ENCODE measurements at places on chromosomes 6 and 20.
A peak's percentile ranks its signal among the peaks of the same experiment; 100 is the strongest.

DNA sequence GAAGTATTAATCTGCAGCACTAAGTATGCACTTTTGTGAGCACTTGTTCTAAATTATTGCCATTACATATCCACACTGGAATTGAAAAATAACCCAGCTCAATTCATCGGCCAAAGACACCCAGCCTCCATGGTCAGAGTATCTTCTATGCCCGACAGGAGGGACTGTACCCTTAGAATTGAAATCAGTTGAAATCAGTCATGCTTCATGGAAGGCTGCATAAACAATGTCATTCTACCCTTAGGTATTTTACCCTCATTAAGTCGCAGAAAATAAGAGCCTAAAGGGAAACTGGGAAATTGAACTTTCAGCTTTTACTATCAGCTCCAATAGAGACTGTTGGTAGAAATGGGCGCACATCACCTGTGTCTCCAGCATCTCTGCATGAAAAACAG lies 2.9 kb upstream of the RAMACL start:
- no peak for DNase-seq

GRCh38 chr20:44931911-44932310 lies 22.1 kb downstream of the PABPC1L start:
- no peak for DNase-seq

- DNase-seq, result peak; percentile 79
Observed at GRCh38 chr20:45987108-45987780, 15.2 kb upstream of the ZNF335 start.

DNA sequence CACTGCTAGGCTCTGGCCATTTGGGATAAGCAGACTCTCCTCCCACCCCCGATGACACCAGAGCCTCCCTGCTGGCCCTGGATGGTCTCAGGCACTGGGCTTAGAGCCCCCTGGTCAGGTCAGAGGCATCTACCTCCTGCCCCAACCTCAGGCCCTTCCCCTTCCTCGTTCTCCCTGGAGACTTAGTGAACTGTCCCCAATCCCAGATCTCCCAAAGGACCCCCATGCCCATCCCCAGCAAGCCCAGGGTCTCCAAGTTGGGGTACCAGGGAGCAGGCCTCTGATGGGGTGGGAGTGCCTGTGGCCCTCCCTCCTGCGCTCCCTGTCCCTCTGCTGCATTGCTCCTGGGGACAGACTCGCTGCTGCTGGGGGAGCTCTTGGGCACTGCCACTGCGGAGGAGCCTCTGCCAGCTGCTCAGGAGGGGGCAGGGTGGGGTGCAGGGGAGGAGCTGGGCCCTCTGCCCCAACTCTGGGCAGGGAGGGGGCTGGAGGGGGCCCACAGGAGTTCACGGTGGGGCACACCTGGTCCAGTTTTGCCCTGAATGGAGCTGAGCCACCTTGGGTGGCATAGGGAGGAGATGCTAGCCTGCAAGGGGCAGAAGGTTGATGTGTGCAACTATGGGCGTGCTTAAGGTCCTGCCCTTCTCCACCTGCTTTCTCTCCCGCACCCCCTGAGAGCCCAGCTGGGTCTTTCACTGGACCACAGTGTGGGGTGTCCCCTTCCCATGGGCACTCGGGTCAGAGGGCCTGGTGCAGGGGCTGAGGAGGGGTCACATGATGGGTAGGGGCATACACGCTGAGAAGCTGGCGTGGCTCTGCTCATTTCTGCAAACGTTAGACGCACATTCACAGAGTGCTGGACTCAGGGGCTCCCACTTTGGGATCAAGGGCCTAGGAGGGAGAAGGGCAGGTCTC lies 40.4 kb downstream of the SPDEF start:
- DNase-seq, result no peak

DNA sequence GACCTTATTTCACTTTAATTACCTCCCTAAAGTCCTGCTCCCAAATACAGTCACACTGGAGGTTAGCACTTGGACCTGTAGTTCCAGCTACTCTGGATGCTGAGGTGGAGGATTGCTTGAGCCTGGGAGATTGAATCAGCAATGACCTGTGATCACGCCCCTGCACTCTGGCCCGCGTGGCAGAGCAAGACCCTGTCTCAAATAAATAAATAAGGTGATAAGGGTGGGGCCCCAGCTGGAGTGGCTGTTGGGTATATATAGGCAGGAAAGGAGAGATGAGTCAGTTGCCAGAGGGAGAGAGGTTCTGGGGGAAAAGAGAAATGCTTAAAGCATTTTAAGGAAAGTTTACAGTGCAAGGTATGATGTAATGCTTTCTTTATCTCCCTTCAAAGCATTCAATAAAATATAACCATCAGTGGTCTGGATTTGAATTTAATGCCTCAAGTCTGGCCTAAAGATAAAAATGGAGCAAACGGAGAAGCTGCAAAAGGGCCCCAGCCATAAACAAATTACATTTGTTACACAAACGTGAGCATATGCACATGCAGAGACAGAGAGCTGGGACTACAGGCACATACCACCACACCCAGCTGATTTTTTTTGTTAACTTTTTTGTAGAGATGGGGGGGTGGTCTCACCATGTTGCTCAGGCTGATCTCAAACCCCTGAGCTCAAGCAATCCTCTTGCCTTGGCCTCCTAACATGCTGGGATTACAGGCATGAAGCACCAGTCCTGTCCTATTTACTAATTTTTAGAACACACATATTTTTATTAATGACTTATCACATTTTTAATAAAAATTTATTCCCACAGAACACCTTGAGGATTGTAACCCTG lies 6.1 kb upstream of the PM20D2 start:
- DNase-seq, result no peak

- DNase-seq, result no peak
Observed at GRCh38 chr6:43505718-43506117, 4.4 kb downstream of the LRRC73 start.

GRCh38 chr6:52135217-52135616 lies 47.8 kb upstream of the PKHD1 start:
- DNase-seq, result no peak

- peak; percentile 69 for DNase-seq
Observed at GRCh38 chr6:122068291-122068769, 331.1 kb upstream of the HSF2 start.

DNA sequence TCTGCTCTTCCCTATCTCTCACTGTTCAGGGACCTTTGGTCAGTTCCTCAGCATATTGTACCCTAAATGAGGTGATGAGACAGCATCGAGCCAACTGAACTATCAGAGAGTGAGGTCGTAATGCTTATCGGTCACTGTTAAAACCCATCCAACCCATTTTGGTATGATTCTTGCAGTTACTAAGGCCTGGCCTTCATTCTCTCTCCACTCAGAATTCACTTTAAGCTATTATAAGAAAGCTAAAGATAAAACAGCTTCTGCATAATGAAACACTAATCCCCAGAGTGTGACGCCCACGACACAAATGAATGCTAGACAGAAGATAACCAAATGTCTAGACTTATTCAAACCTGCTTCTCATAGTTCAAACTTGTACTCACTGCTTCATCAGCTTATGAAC lies 175.8 kb downstream of the GMPR start:
- no peak for DNase-seq

- DNase-seq, result no peak
Observed at GRCh38 chr20:62677678-62678077, 31.0 kb upstream of the NTSR1 start.

- no peak for DNase-seq
Observed at GRCh38 chr6:33717934-33718455, 6.5 kb upstream of the UQCC2 start.

DNA sequence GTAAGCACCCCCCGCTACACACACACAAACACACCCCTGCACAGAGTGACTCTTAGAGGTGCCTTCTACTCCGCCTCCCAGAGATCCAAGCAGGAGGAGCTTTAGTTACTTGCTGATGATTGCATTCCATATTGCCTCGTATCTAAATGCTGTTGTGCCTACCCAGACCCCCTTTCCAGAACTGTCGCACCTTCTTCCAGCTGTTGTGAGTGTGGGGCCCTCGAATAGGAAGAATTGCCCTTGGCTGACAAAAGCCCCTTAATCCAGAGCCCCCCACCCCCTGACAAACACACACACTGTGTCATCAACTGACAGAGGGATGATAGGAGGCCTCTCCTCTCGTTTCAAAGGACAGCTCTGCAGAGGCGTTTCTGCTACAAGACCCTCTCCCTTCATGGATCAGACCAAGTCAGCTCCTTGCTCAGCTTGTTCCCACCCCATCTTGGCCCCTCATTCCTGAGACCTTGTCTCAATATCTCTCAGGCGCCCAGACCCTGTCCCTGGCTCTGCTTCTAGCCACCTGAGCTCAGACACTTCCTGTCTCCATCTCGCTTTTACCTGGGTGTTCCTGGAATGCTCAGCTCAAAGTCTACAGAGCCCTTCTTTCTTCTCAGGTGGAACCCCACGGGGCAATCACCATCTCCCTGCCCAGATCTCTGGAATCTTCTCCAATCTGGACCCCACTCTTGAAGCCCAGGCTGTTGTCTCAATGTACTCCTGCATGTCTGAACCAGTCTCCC lies 4.0 kb upstream of the VSX1 start:
- DNase-seq, result no peak

GRCh38 chr6:39901670-39902069 lies 32.6 kb downstream of the MOCS1 start:
- DNase-seq, result no peak

- no peak for DNase-seq
Observed at GRCh38 chr6:40672087-40672486, 84.9 kb upstream of the LRFN2 start.

- no peak for DNase-seq
Observed at GRCh38 chr6:1608222-1609040, 1.3 kb upstream of the FOXC1 start.

DNA sequence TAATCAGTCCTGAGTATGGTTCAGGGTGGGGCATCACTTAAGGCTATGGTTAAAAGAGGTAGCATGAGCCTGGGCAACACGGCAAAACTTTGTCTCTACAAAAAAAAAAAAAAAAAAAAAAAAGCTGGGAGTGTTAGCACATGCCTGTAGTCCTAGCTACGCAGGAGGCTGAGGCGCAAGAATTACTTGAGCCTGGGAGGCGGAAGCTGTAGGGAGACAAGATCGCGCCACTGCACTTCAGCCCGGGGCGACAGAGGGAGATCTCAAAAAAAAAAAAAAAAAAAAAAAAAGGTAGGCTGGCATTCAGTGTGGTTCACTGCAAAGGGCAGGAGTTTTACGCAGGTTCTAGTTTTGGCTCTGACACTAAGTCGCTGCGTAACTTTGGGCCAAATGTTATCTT lies 15.1 kb downstream of the ELOVL2 start:
- DNase-seq, result no peak

GRCh38 chr20:6993011-6993410 lies 225.5 kb downstream of the BMP2 start:
- no peak for DNase-seq

DNA sequence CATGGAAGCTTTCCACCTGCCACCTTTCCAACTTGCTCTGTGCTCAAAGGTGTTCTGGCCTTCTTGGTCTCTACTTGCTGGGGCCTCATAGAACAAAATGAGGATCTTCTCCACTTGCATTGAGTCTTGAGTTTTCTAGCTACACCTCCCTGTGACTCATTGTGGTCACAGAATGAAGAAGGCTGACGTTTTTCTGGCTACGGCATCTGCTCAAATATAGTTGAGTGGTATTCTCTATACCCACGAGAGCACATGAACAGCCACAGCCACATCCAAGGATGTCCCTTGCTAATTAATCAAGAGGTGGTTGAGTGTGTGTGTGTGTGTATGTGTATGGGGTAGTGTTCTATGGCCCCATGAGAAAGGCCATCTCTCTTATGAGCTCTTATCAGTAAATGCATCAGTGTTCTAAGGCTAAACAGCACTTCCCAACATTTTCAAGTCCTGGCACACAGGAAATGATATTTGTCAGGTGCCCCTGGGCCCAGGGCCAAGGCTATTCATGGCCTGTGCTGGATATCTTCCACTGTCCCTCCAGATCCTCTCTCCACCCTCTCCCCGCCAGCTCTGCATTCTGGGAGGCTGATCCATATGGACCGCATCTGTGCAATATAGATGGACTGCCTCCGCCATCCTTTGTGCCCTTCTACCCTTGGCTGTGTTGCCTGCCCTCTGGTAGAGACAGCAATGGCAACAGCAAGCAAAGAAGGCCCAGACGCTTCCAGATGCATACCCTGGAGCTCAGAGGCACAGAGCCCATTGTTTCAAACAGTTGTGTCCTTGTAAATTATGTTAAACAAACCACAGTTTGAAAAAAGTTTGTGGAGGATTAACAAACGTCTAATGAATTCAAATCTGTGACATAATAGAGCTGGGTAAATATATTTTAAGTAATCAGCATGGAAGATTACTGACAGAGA lies 150.2 kb downstream of the LRFN2 start:
- DNase-seq, result no peak

DNA sequence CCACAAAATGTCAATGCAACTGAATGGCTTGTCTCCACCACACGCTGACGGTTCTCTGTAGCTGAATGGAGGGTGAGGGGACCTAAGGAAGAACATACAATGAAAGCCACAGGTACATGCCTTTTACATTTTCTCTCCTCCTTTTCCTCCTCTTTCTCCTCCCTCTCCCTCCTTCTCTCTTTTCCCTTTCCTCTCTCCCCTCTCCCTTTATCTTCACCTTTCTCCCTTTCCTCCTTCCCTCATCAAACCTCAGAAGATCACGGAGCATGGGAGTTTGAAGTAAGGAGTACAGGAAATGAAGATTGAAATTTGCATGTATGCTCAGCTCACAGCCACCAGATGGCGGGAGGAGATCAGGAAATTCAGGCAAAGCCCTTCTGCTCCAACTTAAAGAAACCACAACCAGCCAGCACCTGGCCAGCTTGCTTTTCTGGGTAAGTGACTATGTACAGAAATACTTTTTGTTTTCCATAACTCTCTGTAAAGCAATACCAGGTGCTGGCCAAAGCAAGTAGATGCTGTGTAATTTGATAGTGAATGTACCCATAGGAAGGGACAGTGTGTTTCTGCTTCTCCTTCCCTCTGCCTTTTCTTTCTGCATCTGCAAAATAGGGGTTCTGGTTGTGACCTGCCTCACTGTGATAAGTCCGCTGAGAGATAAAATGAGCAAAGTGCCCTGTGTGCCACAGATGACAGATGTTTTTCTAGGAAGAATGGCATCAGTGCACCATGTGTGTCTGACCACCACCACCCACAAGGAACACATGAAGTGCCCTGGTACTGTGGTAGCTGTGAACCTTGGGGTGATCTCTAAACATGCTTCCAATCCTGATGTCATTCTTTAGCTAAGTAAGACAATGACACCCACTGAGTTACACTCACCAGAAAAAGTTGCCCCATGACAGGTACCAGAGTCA lies 18.6 kb upstream of the FOXO3 start:
- peak; percentile 91 for DNase-seq

DNA sequence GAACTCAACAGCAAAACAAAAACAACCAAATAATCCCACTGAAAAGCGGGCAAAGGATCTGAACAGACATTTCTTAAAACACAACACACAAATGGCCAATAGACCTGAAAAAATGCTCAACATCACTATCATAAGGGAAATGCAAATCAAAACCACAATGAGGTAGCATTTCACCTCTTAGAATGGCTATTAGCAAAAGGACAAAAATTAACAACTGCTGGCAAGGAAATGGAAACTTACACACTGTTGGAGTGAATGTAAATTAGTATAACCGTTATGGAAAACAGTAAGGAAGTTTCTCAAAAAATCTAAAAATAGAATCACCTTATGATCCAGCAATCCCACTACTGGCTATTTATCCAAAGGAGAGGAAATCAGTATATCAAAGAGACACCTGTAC lies 20.9 kb downstream of the FAM8A1 start:
- DNase-seq, result no peak
